ENCODE measurements at places on chromosomes 4 and X.

- DNase-seq: no peak
Observed at GRCh38 chr4:181909368-181909767, 333.8 kb upstream of the TENM3 start.

DNA sequence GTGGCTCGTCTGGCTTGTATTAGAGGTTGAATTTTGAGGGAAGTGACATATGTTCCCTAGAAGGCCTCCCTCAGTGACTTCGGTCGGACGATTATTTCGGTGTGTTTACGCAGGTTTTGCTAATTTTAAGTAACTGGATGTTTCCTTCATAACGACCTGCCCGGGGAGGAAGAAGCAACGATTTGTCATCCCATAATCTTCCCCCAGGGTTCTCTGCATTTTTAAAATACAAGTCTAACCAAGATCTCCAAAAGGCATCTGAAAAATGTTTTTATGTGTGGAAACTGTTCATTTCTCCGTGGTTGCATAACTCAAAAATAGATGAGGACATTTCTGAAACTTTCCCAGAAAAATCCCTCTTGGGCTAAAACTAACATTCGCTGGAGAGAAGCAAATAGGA is 195.4 kb downstream of the SHOX start:
- no peak for DNase-seq

DNA sequence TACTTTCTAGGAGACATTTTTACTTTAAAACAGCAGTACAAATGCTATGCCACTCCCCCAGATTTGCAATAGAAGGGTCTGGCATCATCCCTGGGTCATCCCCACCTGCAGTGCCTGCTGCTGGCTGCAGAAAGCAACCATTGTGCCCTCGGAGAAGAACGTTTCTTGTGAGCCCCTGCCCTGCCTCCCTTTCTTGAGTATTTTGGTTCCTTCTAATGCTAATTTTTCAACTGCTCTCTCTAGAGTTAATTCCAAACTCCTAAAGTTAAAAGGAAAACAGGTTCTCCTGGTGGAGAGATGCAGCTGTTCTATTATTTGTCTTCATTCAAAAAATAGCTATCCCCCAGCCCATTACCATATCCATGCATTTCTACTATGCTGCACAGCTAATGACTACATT is 107.1 kb downstream of the IDS start:
- DNase-seq: no peak

- DNase-seq: no peak
Observed at GRCh38 chrX:22968494-22968893, 31.3 kb upstream of the DDX53 start.

DNA sequence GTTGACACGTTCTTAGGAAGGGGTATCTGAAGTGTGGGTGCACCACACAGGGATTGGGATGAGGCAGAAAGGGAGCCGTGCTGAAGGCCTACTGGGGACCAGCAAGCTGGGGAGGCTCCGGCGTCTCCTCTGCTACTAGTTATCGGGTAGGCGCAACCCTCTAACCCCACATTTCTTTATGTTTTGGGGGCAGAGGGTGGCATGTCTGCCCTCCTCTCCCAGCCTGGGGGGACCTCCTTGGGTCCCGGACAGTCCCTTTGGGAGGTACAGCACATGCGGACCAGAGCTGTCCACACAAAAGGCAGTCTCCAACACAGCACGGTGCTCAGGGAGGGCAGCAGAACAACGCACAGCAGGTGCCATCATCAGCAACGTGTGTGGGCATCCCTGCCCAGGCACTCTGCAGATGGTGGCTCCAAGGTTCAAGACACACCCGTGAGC is 33.2 kb downstream of the WDR1 start:
- no peak for DNase-seq

- DNase-seq: peak; percentile 79
Observed at GRCh38 chrX:53004811-53005210, 43.8 kb upstream of the GPR173 start.

DNA sequence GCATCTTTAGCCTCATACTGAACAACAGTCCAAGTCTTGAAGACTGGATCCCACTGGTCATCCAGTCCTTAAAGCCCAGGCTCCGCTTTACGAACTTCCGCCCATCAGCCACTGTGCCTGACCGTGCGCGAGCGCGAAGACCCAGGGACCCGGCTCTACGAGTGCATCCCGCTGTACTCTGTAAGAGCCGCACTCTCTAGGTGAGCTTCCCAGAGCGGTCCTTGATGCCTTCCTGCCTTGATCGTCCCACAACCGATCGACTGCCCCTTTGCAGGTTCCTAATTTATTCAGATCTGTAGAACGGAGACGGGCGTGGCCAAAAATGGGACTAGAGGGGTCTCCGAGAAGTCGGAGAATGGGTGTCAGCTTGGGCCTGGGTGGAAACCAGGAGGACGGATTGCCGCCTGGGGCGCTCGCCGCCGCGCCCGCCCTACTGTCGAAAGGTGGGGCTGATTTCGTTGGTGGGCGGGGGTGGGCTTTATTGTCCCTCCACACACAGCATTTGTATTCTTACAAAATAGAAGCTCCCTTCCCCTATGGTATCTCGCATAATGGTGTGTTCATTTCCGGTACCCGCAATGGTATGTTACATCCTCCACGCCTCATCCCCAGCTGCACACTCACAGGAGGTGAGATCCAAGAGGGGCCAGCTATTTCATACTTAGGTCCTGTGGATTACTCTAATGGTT is 42.3 kb upstream of the FAM156A start:
- DNase-seq: no peak

GRCh38 chr4:140243278-140243753 is 89.3 kb upstream of the MAML3 start:
- DNase-seq: no peak

DNA sequence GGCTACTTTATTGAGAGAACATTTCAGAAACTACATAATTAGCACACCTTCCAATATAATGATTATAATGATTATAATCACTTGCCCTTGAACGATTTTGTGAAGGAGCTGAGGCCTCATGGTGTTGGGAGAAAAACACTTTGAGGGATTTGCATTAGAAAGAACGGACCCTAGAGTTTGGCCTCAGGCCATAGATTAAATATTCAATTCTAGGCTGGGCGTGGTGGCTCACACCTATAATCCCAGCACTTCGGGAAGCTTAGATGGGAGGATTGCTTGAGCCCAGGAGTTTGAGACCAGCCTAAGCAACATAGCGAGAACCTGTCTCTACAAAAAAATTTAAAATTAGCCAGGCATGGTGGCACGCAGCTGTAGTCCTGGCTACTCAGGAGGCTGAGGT is 12.9 kb upstream of the PRKG2 start:
- no peak for DNase-seq

DNA sequence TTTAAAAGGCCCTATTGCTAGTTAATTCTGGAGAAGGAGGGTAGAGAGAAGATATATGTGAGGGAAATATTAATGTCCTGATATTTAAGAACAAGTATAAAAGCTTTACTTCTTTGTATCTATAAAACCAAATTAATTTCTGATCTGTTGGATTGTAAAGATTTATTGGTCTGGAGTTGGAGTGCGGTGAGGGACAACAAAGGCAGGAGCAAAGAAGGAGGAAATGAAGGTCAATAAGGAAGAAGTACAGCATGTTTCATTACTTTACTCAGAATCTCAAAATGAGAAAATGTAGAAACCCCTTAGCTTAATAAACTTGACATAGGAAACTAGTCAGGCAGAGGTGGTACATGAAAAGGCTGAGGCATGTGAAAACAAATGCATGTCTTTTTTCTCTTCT is 192.9 kb downstream of the PALLD start:
- DNase-seq: no peak

DNA sequence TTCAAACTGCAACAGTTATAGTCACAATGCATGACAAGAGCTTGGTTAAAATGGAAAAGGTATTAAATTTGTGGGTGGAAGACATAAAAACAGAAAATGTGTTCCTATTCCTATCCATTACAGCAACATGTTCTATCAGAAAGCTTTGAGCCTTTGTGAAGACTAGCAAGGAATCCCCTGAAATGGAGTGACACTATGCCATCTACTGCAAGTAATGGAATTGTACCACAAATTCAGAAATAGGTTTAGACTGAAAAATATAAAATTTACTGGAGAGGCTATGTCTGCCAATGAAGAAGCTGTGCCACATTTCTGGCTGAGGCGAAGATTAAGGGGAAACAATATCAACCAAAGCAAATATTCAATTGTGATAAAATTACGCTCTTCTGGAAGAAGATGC is 247.9 kb downstream of the ADAM29 start:
- DNase-seq: no peak

GRCh38 chrX:2516623-2517022 is 15.8 kb upstream of the DHRSX start:
- peak; percentile 9 for DNase-seq

- peak; percentile 26 for DNase-seq
Observed at GRCh38 chr4:96630839-96631238, 790.9 kb downstream of the PDHA2 start.

DNA sequence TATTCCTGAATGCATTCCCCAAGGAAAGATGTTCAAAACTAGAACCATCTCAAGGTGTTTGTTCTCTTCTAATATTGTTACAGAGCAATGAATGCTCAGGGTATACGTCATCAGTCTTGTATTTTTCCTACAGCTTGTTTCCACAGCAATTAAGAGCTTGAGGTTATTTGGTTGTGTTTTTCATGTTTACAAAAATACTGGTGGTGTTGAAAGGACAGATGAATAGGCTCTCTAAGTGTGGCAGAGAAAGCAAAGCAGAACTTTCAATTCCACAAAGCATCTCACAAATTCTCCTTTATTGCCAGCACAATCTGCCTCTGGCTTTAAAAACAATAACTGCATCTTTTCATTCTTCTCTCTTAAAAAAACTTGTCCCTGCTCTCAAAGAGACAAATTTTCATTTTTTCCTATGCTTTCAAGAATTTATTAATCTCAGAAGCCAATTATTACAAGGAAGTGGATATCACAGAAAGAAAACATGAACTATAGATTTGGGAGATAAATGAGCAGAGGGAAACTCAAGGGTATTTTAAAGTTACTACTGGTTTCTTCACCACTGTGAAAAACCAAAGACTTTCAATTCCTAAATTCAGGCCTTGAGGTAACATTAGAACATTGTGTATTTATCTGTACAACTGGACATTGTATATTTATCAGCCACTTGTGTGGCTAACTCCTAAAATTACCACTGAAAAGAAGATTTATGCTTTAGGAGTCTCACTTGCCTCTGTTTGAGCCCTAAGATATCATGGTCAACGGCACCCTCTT is 49.2 kb downstream of the DDX53 start:
- DNase-seq: no peak

DNA sequence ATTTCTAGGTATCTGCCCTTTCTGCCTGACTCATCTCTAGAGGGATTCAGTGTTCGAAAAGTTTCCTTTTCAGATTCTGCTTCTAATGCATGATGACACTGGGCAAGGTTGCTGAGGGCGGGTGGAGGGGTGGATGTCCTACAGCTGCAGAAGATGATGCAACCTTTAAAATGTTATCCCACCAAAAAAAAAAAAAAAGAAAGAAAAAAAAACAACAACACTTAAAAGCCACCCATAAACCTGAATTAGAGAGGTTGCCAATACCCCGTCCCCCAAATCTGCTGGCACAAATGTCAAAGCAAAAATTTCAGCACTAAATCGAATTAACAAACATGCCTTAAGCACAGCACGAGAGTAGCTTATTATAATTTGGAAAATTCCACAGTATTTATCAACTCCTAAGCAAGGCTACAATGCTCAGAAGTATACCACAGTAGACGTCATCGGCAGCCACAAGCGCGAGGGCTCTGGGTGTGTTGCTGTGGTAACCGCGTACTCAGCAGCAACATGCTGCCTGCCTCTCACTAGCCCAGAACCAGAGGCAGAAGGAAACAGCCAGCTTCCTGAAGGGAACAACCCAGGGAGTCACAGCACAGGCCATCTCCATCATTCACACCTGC is 167.5 kb upstream of the MAP3K15 start:
- DNase-seq: peak; percentile 76

- no peak for DNase-seq
Observed at GRCh38 chr4:29375716-29376115, 1344.5 kb upstream of the PCDH7 start.

- no peak for DNase-seq
Observed at GRCh38 chr4:8592366-8593263, at the start of gene CPZ. TSS of gene CPZ (plus strand) at chr4:8592765. CDS start at chr4:8592834, 69 bp downstream.

DNA sequence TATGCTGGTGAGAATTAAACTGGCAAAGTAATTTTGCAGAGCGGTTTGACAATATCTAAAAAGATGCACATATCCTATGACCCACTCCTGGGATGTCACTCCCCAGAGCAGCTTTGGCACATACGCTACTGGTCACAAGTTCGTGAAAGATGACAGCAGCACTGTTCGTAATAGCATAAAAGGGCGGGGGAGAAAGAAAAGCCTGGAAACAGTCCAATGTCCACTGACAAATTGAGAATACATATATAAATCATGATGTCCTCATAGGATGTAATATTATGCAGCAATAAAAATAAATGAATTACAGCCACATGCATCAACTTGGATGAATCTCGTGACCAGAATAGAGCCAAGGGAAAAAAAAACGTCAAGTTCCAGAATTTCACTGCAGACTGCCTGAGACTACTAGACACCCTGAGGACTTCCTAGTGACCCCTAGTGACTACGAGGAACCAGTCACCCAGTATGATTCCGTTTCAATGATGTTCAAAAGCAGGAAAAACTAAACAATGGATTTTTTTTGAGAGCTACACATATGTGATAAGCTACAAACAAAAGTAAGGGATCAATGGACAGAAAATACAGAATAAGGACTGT is 1.8 kb downstream of the PCSK1N start:
- DNase-seq: peak; percentile 39

- no peak for DNase-seq
Observed at GRCh38 chrX:150715184-150715583, 22.0 kb downstream of the MTMR1 start.

DNA sequence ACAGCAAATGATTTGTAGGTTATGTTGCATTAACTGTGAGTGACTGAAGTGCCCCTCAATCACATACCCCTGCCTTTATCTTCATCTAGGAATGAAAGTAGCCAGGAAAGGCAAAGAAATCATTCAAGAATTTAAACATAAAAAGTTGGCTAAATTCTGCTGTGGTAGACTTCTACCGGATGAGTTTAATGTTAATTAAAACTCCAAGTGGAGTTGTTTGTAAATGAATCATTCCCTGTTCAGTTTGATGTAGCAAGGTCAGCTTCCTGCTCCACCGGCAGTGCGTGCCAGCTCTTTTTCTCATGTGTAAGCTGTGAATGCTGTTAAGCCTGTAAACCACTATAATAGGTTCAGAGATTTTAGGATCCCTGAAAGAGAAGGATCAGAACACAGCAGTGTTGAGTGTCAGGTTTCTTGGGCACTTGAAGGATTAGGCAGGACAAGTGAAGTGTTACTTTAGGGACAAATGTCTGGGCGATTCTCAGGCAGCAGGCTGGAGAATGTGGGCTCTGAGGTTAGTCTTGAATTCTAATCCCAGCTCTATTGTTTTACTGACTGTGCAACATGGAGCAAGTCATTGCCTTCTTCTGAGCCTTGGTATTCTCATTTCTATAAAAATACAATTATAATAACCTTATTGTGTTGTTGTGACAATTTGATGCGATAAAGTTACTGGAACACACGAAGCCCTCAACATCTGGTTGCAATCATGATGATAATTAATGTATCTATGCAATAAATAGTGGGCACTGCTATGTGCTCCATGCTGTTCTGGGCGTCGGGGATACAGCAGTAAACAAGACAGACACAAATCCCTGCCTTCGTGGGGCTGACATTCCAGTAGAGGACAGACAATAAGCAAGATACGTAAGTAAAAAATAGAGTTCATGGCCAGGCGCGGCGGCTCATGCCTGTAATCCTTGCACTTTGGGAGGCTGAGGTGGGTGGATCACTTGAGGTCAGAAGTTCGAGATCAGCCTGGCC is 112.0 kb downstream of the SHROOM3 start:
- no peak for DNase-seq

All from brain (organoid and tissue), 16 donors.